ENCODE measurements at places on chromosomes 13 and 19.

- no peak for DNase-seq
Measured at GRCh38 chr13:112938680-112939079, 30.3 kb upstream of the MCF2L start.

DNA sequence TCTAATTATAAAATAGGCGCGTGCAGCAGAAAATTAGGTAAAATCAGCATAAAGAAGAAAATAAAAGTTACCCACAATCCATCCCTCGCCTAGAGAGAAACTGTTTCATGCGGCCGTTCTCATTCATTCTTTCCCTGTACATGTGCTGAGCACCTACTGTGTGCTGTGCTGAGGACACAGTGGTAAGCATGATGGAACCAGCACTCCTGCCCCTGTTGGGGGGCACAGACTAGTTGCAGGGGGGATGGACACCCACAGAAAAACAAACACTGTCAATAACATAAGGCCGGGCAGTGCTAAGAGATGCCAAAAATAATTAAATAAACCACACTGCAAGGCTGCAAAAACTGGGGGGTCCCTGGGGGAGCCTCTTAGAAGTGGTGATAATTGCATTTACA lies 43.3 kb downstream of the PTPRS start:
- DNase-seq = no peak

GRCh38 chr19:2500156-2500555 lies 24.2 kb downstream of the GADD45B start:
- DNase-seq = no peak

- DNase-seq = no peak
Measured at GRCh38 chr19:55353803-55354697, 469 bp downstream of the COX6B2 start.

- no peak for DNase-seq
Measured at GRCh38 chr19:51372021-51372648, 319 bp downstream of the NKG7 start.
